ENCODE measurements at places on chromosomes 2 and 18.

GRCh38 chr2:96449174-96449573 is 56.0 kb downstream of the NEURL3 start:
- DNase-seq = no peak

DNA sequence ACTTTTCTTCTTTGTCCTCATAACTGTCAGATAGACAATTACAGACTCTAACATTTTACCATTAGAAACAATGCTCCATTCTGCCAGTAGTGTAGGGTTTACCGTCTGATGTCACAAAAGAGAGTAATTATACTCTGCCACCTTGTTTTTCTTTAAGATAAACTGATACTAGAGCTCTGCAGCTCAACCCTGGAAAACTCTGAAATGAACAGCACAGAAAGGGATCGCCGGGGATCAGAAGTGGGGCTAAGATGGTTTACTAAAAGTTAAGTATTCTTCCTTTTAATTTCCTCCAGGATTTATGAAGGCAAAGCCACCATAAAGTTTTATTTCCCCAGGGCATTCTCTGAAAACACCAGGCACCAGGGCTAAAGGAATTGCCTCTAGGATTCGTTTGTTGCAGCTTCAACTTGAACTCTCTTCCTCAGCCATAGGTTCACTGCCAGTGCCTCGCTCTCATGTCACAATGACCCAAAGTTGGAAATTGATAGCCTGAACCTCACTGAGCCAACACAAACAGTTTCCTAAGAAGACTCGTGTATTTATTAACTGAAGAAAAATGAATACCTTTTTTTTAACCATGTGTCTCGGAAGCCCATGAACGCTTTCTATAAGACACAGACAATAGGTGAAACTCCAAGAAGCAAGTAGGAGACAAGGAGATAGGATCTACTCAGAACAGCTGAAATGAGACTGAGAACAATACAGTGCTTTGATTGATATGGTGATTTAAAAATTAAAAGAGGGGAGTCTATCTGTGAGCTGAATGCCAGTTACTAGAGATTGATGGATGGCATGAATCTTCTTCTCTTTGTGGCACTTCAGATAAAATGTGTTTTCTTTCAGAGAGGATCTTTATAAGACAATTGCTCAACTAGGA is 121.5 kb upstream of the SPATS2L start:
- no peak for DNase-seq

DNA sequence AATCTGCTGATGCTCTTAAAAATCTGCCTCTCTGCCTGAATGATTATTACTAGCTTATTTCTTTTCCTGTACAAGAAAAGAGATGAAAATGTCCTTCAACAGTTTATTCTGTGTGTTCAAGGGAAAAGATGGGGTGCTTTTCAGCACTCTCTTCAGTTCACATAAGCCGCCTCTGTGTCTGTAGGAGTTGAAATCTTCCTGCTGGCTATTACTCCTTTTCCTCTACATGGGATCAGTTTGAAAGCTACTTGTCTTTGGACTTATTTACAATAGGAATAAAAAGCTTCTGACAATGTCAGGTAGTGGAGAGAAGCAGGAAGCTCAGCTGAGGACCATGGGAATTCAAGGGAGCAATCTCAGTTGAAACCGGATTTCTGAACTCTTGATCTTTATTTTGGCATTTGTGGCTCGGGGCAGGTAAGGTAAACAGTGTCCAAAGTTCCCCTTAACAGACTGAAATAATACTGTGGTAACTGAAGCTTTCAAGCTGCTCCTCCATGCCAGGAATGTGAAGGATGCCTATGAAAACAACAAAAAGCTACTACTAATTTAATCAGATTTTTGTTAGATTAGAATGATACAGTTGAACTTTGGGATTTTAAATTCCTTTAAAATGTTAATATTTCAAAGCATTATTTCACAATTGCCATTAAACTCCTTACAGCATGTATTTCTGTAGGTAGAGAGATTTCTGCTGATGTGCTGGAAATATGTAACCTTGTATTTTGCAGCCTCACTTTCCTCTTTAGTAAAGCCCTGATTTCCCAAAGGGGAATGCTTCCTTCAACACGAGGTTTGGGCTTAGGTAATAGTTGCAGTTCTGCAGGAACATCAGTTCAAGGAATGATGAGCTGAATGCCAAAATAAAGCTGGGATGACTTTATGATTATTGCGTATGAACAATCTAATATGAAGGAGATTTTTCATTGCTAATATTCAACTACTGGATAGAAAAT is 43.6 kb downstream of the MAPRE2 start:
- DNase-seq = no peak

- DNase-seq = no peak
Observed at GRCh38 chr2:214079032-214079431, 331.8 kb upstream of the VWC2L start.

DNA sequence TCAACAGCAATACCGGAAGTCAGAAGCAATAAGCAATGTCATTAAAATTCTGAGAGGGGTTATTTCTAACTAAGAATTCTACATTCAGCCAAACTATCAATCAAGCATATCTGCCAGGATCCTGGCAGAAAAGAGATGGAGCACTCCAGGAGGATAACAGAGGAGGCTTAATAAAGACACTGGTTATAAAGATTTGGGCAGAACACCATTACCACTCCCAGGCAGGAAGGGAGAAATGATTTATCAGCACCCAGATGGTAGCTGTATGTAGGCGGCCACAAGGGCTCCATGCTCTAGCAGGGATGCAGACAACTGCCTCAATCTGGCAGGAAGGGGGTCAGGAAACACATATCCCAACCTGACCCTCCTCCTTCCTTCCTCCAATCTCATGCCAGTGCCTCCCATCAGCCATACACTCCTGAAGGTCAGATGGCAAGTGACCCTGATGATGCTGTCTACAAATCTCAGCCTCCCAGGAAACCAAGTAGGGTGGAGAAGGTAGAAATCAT is 20.5 kb upstream of the TNFAIP6 start:
- no peak for DNase-seq

GRCh38 chr18:77870199-77870598 is 620.6 kb downstream of the GALR1 start:
- no peak for DNase-seq

- DNase-seq = no peak
Observed at GRCh38 chr2:10080536-10081304, 509 bp upstream of the CYS1 start.

- DNase-seq = no peak
Observed at GRCh38 chr18:1627494-1627893, 722.8 kb downstream of the ADCYAP1 start.

- DNase-seq = no peak
Observed at GRCh38 chr2:171771463-171771862, 84.2 kb downstream of the DYNC1I2 start.

DNA sequence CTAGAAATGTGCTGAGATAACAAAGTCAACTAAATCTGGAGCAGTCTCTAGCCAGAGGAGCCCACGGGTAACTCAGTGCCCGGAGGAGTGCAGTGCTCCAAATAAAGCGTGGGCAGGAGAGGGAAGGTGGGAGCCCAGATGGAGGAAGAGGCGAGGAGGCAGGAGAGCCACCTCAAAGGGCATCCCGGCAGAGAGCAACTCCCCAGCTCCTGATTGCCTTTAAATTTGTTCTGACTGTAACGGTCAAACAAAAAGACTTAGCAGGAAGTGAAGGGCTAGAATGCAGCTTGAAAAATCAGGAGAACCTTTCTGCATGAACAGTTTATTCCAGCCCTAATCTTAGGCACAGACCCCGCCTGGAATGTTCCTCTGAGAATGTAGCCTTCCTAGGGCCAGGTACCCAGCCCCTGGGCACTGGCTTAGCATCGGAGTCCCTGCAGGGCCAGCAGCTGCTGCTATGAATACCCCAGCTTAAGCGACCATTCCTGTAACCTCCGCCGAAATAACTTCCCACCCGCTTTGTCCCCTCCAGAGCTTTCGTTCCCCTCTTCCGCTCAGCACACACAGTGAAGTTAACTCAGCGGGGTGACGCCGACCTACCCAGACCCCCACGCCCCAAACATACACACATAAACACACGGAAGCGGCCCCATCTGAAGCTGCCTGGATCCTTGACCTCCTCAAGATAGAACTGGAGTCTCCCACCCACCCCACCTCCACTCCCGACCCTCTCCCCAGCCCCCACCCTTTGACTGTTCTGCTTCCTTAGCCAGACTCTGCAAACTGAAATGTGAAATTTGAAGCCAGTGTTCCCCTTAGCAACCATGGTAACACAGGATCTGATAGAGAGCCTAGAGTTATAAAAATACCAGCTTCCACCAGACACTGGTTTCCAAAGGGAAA is 123.2 kb downstream of the SMAD7 start:
- DNase-seq = no peak

DNA sequence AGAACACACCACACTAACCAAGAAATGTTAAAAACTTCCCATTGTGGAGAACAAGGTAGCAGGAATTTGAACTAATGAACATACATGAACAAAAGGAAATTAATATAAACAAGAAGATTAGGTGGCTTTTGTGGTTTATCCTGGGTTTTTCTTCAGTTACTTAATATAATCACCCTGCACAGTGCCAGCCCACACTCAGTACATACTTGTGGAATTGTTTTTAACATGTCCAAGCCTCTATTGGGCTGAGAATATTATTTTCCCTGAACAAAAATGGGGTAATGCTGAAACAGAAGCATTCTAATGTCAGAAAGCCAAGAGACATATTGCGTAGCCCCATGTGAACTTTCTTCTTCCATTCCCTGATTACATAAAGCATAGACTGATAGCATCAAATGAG is 202.8 kb downstream of the DNER start:
- no peak for DNase-seq

- no peak for DNase-seq
Observed at GRCh38 chr2:20168727-20169696, 55.9 kb downstream of the SDC1 start.

GRCh38 chr2:20334605-20335203 is 15.9 kb downstream of the PUM2 start:
- no peak for DNase-seq

DNA sequence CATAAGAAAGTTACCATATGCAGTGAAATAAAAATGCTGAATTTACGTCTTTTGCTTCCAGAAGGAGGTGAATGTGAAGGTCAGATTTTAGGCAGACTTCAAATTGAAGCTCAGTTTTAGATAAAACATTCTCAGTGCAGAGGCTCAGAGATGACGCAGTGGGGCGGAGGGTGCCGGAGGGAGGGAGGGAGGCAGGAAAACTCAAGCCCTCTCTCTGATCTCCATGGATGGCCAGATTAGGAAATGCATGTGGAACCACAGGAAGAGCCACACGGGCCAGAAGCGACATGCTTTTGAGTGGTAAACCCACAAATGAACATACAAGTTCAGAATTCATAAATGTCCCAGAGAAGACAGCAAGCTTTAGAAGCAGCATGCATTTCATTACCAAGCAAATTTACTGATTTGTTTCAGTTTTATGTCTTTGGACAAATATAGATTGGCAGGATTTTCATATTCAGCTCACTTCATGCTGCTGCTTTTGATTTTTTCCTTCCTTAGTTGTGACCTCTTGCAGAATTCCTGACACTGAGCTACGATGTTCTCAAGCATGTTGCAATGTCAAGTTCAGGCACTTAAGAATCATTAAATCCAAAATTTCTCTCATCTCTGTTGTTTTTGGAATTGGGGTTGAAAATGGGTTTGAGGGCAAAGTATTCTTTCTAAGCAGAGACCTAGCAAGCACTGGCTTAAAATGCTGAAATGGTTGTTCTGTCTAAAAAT is 29.7 kb upstream of the APCDD1 start:
- DNase-seq = no peak

DNA sequence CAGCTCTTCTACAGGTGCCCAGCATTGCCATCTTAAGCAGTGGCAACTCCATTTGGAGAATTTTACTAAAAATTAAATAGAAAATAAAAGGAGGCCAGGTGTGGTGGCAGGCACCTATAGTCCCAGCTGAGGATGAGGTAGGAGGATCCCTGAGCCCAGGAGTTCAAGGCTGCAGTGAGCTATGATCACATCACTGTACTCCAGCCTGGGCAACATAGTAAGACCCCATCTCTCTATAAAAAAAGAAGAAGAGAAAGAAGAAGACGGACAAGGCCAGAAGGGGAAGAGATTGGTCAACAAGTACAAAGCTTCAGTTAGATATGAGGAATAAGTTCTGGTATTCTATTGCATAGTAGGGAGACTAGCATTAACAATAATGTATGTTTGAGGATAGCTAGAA is 21.7 kb upstream of the HNRNPA3 start:
- no peak for DNase-seq

GRCh38 chr2:177574356-177574755 is 181.8 kb downstream of the AGPS start:
- no peak for DNase-seq

DNA sequence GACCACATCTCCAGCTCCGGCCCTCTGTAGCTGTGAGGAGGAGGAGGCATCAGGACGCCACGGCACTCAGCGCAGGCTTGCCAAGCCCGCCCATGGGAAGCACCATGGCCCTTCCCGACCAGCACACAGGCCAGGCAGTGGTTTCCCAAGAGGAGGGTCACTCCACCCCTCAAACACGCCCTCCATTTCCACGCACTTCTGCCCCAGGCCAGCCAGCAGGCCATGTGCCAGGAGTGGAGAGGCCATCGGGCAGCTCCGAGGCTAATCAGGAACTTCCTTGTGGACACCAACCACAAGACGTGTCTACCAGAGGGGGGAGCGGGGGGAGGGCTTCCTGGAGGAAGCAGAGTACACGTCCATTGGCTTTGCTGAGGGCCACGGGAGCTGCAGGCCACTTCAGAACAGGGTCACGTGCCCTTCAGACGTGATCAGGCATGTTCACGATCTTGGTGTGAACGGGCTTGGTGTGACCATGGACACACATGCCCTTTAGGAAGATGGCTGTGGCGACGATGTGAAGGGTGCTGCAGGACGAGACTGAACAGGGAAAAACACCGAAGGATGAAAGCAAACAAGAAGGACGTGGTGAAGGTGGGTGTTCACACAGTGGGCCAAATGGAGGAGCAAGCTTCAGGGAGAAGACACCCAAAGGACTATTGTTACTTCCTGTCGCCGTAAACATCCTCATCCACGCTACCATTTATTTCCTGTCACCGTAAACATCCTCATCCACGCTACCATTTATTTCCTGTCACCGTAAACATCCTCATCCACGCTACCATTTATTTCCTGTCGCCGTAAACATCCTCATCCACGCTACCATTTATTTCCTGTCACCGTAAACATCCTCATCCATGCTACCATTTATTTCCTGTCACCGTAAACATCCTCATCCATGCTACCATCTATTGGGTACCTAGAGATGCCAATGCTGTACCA is 6.5 kb upstream of the MTERF4 start:
- no peak for DNase-seq

- DNase-seq = no peak
Observed at GRCh38 chr18:37402735-37403099, 162.9 kb downstream of the CELF4 start.

- no peak for DNase-seq
Observed at GRCh38 chr2:110675679-110676078, 2.2 kb downstream of the BUB1 start.

GRCh38 chr2:188478724-188479123 is 187.1 kb downstream of the GULP1 start:
- no peak for DNase-seq

DNA sequence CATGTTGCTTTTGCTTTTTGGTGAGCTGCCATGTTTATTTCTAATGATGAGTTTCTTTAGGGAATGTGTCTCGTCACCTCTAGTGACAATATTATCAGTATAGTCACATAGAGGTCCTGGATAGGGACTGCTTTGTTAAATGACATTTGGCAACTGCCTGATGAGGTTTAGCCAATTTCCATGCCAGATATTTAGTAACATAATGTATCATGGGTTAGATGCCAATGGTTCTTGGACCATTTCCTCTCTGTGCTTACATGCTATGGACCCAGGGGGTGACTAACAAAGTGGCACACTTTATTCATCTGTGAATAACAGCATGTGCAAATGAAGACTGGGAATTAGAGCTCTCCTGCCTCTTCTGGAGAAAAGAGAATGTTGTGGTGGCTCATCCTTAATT is 56.2 kb upstream of the RAB27B start:
- no peak for DNase-seq
